ENCODE measurements at places on chromosomes 1 and 21.

- DNase-seq, result no peak
Measured at GRCh38 chr1:164857439-164857838, 298.5 kb downstream of the PBX1 start.

- DNase-seq, result no peak
Measured at GRCh38 chr1:245481261-245481660, 326.5 kb downstream of the KIF26B start.

GRCh38 chr1:35560256-35561225, 2.9 kb downstream of the NCDN start:
- DNase-seq, result no peak

- no peak for DNase-seq
Measured at GRCh38 chr1:167746988-167747655, 25.3 kb downstream of the MPZL1 start.

- no peak for DNase-seq
Measured at GRCh38 chr1:203626910-203627246, 246 bp downstream of the ATP2B4 start.

DNA sequence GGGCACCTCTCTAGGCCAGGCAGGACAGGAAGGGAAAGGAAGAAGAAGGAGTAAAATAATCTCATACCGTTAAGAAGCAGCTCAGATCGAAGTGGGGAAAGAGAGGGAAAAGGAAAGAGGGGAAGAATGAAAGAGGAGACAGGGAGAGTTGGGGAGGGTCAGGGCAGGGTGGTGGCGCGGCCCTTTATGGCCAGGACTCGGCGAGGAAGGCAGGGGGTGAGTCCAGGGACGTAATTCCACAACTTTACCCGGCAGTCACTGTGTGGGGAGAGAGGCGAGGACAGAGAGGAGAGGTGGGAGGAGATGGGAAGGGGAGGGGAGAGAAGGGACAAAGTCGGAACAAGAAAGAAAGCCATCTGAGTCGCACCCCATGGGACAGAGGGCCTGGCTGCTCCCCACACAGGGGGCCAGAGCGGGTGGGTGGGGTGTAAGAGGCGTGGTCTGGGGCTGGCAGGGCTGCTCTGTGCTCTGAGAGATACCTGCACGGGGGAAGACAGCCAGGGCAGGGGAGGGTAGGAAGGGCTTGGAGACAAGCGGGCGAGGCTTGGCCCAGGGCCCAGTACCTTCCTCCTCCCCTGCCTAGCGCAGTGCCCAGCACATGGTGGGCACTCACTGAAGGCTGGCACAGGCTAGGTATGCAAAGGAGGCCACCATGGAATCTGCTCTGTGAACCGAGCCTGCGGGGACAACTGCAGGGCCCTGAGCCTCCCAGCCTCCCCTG, 49.4 kb downstream of the KIF21B start:
- DNase-seq, result no peak

DNA sequence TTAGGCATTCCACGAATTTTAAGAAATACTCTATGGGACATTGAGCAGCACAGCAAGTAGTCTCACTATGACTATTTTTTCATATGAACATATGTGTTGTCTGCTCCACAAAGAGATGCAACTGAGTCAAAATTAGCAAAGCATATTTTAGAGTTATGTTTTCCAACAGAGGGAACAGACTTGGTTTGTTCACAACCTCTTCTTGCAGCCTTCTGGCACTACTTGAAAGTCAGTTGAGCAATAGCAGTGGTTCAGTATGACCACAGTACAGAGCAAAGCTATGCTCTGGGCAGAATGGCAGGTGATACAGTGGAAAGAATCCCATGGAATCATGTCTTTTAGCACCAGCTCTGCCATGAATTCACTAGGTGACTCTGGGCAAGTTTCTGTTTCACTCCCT, 5.2 kb downstream of the CCN1 start:
- DNase-seq, result no peak

DNA sequence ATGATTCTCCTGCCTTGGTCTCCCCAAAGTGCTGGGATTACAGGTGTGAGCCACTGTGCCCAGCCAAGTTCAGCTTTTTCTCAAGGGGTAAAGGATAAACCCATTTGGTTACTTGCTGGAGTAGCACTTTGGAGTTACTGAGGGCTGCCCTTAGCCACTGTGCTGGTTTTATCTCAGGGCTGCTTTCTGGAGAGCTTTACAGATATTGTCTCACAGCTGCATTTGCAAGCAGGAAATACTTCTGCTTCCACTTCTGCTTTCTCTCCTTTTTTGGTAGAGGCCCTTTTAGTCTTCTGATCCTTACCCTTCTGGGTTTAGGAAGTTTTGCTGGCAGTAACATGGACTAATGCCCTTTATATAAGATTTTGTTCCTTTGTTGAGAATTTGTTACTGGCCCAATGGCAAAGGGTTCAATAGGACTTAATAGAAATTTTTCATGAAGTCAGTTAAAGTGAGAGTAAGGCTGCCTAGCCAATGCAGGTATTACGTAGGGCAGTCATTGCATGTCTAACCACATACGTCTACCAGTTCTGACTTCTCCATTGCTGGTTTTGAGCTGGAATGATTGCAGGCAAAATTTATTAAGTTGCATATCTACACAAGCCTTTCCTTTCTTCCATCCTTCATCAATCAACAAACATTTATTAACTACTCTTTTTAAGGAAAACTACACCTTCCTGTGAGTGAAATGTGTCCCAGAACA, 24.4 kb downstream of the CAP1 start:
- DNase-seq, result peak; percentile 31

GRCh38 chr1:29032841-29033240, 90.9 kb downstream of the TMEM200B start:
- DNase-seq, result no peak

GRCh38 chr1:202658769-202659168, 51.5 kb downstream of the SYT2 start:
- DNase-seq, result no peak

GRCh38 chr1:164977561-164977960, 379.0 kb downstream of the LMX1A start:
- DNase-seq, result no peak

GRCh38 chr1:78005448-78005722, 646 bp downstream of the DNAJB4 start:
- no peak for DNase-seq

GRCh38 chr1:199612976-199613774, 414.3 kb upstream of the NR5A2 start:
- DNase-seq, result no peak

- no peak for DNase-seq
Measured at GRCh38 chr1:40079774-40080400, 17.2 kb downstream of the PPT1 start.

DNA sequence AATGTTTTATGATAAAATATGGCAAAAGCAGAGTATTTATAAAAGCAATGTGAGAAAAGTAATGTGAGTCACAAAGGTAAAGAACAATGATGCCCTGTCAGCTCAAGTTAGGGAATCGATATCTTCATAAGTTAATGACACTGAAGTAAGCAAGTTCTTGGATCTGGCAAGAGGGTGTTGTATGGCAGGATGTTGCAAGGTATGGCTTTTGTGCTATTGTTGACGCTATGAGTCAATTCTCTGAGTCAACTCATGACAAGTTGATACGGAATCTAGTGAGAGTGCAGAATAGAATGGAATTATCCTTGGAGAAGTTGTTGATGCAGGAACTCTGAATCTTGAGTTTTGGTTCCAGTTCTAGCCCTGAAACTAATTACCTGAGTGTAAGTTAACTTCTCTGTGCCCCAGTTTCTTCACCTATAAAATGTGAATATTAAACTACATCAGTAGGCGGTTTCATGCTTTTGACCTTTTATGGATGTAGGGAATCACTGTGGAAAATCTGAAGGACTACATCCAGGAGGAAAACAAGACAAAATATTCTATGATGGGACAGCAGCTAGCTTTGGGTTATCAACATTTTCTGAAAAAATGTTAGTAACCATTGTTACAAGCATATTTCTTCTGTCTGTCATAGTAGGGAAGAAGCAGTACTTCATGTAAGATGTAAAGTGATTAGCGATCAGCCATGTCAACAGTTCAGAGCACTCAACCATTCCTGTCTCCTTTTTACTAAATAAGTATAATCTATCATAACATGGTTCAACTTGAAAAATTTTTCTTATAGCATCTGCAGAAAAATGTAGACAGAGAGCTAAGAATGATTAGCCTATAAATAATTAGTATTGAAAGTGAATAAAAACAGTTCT, 96.9 kb downstream of the ATP6V1G3 start:
- DNase-seq, result no peak

DNA sequence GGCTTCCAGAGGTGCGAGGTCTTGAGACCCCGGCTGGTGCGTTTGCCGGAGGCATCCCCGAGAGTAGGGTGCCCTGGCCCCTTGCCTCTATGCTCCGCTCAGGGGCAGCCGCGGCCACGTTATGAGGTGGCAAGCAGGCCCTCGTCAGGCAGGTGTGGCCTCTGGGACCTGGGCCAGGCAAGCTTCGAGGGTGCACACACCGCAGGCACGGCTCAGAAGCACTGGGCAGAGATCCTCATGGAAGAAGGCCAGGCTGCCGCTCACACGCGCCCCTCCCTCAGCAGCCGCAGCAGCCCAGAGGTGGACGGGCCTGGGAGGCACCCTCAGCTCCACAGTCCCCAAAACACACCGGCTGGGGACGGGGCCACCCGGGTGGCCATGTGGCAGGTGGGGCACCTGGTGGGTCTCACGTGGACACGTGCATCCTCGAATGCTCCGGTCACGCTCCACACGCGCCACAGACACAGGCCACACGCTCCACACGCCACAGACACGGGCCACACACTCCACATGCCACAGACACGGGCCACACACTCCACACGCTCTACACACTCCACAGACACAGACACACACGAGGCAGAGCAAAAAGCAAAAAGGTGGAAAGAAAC, 6.5 kb downstream of the SDF4 start:
- DNase-seq, result no peak

DNA sequence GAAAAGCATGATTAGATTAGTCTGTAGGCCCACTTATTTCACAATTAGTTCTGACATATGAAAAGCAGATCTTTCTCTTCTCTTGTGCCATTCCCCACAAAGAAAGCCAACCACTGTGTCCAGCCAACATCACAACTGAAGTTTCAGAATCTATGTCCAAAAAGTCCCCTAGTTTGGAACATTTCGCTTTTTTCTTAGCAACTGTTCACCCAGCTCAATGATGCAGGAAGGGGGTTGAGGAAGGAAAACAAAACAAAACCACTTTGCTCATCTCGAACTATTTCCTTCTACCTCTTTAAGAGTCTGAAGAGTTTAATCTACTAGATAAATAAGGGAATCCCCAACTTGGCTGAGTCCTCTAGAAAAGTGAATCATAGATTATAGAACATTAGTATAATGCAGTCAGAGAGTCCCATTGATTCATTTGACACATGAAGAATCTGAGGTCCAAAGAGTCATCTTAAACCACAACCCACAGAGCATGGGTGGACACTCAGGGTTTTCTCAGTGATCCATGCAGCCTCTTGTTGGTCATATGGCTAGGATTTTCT, 159.3 kb upstream of the SGIP1 start:
- peak; percentile 41 for DNase-seq

- DNase-seq, result no peak
Measured at GRCh38 chr1:172108161-172108893, 267.0 kb downstream of the DNM3 start.

GRCh38 chr1:72341661-72342060, 59.3 kb upstream of the NEGR1 start:
- no peak for DNase-seq

DNA sequence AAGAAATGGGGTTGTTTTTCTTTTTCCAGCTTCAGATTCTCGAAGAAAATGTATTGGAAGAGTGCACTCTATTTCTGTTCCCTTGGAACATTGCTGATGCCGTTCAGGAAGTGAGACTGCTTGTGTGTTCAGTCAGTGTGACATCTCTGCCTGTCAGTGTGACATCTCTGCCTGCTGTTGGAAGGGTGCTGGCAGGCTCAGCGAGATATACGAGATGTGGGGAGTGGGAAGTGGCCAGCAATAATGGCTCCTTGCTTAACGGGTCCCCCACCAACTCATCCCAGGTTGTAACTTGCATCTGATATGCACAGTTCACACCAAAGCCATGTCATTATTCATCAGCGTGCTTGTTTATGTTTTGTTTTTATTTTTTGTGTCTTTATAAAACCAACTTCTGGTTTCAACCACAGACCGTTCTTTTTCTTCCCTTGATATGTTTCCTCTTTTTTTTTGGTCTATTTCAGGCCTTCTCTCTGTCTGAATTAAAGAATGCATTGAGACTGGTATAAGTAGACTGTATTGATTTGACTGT, 145.4 kb downstream of the GALNT2 start:
- no peak for DNase-seq

GRCh38 chr1:171800342-171800741, 18.9 kb downstream of the METTL13 start:
- DNase-seq, result no peak
